ENCODE measurements at places on chromosomes 1 and 21.

DNA sequence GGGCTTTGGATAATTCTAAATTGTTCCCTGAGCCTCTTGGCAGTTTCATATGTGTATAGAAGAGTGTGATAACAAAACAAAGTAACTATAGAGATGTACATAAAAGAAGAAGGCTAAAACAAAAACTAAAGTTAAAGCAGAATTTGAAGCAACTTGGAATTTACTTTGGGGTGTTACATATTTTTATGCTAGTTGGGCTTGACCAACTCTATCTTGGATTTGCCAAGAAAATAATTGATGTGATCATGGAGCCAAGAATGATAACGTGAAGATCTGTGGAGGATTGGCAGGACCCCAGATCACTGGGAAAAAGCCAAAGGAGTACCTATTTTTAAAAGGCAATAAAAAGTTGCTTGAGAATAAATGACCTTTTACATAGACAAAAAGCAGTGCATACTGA lies 206.9 kb downstream of the LMO4 start:
- DNase-seq = no peak

DNA sequence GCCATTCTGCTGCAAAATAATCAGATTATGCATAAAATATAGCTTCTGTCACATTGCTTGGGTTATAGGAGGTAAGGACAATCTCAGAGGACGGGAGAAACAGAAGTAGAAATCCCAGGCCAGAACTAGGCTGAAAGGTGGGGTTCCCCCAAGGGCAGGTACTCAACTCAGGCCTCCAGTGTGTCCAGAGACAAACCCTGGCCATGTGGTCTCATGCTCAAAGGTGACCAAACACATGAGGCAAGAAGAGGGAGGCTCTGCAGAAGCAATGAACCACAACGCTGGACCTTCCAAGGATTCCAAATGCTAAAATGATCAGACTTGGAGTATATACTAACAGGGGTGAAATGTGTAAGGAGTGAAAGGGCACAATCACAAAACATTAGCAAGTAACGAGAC lies 103.8 kb downstream of the DMRTB1 start:
- DNase-seq = no peak

- DNase-seq = no peak
These were observed 5.2 kb upstream of the LRRC53 start for GRCh38 chr1:74517599-74518051.

DNA sequence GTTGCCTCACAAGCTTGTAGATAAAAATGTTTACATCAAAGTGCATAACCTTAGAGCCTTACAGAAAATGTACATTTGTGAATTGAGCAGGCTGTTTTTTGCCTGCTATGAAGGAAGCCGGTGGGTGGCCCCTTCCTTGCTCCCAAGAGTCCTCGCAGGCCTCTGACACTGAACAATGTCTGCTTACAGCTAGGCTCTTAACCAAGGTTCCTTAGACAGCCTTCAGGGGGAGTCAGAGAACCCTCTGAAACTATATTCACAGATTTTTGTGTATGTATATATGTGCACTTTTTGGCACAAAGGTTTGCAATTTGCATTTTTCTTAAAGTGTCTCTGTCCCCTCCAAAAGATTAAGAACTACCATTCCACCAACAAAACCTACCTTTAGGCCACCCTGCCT lies 282.6 kb downstream of the BARHL2 start:
- peak; percentile 50 for DNase-seq

- DNase-seq = no peak
These were observed 22.2 kb upstream of the ITPKB start for GRCh38 chr1:226761322-226761721.

DNA sequence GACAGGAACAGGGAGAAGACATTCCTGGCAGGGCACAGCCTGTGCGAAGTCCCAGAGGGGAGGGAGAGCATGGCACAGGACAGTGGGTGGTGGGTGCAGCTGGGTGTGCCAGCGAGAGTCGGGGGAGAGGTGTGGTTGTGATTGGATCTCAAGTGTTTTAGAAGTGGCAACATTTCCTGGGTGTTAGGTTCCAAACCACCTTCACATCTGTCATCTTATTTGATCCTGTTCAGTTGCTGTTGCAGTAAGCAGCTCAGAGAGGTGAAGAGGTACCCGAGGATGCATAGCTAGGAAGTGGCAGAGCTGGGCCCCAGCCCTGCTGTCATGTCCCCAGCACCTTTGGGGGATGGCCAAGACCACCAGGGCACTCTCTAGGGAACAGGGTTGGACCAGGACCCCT lies 22.0 kb upstream of the DISP3 start:
- no peak for DNase-seq

GRCh38 chr21:32167513-32167912 lies 111.3 kb downstream of the MIS18A start:
- no peak for DNase-seq

- DNase-seq = no peak
These were observed 582.7 kb downstream of the PTPRC start for GRCh38 chr1:199221371-199222150.

- DNase-seq = no peak
These were observed 46.9 kb downstream of the YARS1 start for GRCh38 chr1:32770221-32770731.

- no peak for DNase-seq
These were observed 25.0 kb downstream of the CD55 start for GRCh38 chr1:207346513-207346912.

GRCh38 chr1:23023174-23023845 lies 4.0 kb downstream of the KDM1A start:
- DNase-seq = no peak

DNA sequence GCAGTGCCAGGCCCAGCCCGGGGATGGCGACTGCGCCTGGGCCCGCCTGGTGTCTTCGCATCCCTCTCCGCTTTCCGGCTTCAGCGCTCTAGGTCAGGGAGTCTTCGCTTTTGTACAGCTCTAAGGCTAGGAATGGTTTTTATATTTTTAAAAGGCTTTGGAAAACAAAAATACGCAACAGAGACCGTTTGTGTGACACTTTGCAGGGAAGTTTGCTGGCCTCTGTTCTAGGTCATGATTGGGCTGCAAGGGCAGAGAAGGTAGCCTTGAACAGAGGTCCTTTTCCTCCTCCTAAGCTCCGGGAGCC lies 719 bp downstream of the SOD1 start:
- no peak for DNase-seq

GRCh38 chr1:67489643-67490042 lies 59.4 kb upstream of the SERBP1 start:
- no peak for DNase-seq

DNA sequence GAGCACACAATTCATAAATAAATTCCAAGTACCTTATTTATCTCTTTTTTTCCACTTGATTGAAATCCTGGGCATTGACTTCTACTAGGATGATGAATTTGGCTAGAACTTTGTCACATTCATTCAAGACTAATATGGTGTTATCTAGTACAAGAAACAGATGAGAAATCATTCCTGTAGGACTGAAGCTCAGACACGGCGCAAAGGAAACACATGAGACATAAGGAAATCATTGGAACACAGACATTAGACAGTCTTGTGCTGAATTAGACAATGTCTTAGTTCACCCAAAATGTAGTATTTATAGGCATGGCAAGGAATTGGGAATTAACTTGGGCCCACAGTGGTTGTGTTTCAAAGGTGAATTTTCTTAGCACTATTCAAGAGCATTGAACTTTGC lies 305.7 kb downstream of the SETD4 start:
- no peak for DNase-seq

- DNase-seq = peak; percentile 71
These were observed 65.1 kb downstream of the DISC1 start for GRCh38 chr1:231691618-231692259.

GRCh38 chr1:158272681-158273080 lies 17.0 kb upstream of the CD1C start:
- DNase-seq = no peak

- no peak for DNase-seq
These were observed 70.1 kb downstream of the FCRL5 start for GRCh38 chr1:157482174-157482573.

- DNase-seq = no peak
These were observed 122.2 kb upstream of the HOOK1 start for GRCh38 chr1:59692591-59692990.

- no peak for DNase-seq
These were observed 832.3 kb downstream of the LTN1 start for GRCh38 chr21:28160378-28160777.

DNA sequence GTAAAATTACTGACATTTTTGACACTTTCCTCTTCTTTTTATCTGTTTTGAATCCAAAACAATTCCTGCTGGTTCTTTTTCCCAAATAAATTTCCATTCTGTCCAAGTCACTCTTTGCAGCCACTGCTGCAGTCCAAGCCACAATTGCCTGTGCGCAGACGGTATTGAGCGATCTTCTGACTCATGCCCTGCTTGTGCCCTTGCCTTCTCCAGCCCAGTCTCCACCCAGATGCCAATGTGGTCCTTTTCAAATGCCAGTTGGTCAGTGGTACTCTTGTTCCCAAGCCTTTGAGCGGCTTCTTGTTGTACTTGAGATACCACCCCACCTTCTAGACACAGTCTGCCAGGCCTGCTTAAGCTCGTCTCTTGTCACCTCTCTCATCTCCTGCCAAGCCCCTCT lies 78.9 kb downstream of the CAMTA1 start:
- no peak for DNase-seq

DNA sequence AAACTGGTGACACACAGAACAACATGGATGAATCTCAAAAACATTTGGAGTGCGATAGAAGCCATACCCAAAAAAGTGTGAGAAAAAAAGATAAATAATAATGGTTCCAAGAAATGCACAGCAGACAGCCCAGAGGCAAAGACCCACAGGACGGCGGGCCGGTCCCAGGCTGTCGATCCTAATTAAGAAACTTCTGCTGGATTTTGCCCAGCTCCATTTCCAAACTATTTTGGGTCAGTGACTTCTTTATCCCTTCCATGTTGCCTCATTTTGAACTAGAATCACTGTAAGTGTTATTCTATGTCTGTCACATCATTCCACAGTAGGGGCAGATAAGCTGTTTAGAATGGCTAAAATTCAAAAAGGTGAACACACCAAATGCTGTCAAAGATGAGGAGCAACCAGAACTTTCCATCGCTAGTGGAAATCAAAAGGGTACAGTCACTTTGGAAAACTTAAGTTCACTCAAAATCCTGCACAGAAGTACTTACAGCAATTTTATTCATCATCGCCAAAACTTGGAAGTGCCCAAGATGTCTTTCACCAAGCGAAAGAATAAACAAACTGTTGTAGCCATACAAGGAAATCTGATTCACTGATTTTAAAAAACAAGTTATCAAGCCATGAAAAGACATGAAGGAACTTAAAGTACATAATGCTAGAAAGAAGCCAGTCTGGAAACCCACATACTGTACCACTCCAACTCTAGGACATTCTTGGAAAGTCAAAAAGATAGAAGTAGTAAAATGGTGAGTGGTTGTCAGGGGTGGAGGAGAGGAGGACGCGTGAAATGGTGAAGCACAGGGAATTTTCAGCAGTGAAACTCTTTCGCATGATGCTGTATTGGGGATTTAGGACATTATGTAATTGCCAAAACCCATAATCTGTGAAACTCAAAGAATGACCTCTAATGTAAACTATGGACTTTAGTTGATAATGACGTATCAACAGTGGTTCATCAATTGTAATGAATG lies 7.5 kb downstream of the NBPF1 start:
- DNase-seq = peak; percentile 46

GRCh38 chr1:34696981-34697380 lies 57.9 kb upstream of the GJB5 start:
- DNase-seq = no peak

GRCh38 chr21:25528515-25528914 lies 78.8 kb downstream of the MRPL39 start:
- no peak for DNase-seq

DNA sequence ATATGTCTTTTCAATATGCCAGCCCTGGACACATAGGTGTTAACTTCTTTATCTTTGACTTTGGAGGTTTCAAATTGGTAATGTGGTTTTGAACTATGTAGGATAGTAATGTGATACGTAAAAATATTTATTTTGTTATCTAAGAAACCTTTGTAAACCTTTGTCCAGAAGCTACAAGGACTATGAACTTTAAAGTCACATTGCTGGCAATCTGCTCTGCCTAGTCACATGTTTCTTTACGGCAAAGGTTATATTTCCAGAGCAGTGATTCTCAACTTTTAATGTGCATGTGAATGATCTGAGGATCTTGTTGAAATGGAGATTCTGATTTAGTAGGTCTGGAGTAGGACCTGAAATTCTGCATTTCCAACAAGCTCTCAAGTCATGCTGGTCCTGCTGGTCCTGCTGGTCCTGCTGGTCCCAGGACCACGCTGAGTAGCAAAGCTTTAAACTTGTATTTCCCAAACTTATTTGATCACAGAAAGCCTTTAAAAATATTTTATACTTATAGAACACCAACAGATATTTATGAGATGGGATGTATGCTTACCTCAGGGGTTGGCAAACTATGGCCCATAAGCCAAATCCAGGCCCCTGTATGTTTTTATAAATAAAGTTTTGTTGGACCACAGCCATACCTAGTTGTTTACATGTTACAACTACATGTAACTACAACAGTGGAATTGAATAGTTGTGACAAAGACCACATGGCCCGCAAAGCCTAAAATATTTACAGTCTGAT lies 57.9 kb upstream of the QSOX1 start:
- DNase-seq = no peak
